Fibroblast of lung (primary cell): ENCODE measurements at places on chromosomes 6 and 20. TPM values are rescaled to one million over a fixed set of nuclear protein-coding genes. Genes with fewer than 3 reads are reported as not detected.
A peak's percentile ranks its signal among the peaks of the same experiment; 100 is the strongest.

- no peak for DNase-seq
These were observed 6.2 kb upstream of the SNAI1 start for GRCh38 chr20:49976542-49976941.

DNA sequence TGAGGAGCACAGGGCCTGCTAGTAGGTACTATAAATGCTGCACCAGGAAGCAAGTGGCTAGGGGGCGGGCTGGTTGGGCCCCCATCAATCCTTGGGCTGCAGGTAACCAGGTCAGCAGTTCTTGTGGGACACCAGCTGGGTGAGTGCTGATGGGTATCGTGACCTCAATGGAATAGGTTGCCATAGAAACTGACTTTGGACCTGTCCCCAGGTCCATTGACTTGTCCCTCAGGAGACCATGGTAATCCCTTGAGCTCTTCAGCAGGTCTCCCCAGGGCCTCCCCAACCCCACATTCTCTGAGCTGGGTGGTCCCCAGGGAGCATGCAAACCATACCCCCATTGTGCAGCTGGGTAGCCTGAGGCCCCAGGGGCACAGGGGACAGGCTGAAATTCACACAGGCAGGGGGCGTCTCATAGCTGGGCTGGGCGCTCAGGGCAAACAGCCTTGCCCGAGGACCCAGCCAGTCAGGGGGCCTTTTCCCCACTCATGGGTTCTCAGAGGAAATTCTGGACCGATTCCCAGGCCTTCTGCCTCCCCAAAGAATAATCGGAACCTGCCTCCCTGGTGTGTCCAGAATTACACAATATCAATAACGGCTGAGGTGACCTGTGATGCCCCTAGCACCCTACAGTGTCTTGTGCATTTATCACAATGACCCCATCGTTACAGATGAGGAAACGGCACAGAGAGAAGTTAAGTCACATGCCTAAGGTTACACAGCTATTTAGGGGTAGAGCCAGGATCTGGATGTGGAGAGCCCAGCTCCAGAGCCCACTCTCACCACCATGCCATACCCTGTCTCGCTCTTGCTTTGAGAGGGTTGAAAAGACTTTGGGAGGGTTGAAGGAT, 35.9 kb downstream of the SRC start:
- DNase-seq = no peak

GRCh38 chr6:111952821-111953540, 79.7 kb upstream of the FYN start:
- no peak for DNase-seq

GRCh38 chr6:161578478-161578877, 304.6 kb upstream of the AGPAT4 start:
- DNase-seq = no peak

DNA sequence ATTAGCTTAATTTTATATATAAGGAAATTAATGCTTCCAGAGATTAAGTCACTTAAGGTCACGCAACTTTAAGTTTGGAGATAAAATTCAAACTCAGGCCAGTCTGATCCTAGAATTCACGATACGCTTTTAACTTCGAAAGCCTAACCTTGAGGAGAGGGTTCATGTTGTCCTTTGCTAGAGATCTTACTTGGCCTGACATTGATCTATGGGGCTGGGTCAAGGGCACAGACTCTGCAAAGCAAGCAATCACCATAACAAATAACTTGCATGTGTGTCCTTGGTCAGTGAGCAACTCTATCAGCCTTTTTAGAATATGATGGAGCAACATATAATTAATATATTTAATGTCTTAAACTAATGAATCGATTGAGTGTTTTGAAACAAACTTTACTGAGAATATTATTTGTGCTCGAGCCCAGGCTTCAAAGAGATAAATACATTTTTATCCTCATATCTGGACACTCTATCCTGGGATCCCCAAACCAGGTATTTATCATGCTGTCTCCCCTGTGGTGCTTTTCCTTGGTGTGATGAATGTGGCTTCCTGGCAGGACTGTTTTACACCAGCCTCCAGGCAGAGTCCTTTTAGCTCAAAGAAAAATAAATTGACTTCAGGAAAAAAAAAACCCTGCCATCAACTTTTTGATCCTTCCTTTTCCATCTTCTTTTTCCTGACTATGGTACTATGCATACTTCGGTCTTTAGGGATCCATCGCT, 29.1 kb downstream of the RPS12 start:
- DNase-seq = no peak

- no peak for DNase-seq
These were observed 632.7 kb upstream of the PTCHD4 start for GRCh38 chr6:48743738-48744137.

- DNase-seq = no peak
These were observed 137.5 kb downstream of the ZFP64 start for GRCh38 chr20:52054123-52054522.

DNA sequence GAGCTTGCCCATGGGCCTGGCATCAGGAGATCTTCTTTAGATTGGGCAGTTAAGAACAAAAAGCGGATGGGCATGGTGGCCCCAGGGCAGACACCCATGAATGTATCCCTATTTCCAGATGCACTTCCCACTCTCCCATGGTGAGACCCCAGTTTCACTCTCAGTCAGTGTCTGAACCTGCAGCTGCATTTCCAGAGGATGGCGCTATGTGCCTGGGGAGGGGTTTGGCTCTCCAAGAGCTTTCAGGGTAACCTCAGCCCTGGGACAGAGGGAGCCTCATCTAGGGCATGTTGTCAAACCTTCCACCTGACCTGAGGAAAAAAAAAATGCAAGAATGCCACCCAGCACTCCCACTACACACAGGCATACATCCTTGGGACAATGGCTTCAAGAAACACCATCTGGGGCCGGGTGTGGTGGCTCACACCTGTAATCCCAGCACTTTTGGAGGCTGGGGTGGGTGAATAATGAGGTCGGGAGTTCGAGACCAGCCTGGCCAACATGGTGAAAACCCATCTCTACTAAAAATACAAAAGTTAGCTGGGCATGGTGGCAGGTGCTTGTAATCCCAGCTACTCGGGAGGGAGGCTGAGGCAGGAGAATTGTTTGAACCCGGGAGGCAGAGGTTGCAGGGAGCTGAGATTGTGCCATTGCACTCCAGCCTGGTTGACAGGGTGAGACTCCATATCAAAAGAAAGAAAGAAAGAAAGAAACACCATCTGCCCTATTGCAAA, 1.9 kb downstream of the CST9L start:
- no peak for DNase-seq

DNA sequence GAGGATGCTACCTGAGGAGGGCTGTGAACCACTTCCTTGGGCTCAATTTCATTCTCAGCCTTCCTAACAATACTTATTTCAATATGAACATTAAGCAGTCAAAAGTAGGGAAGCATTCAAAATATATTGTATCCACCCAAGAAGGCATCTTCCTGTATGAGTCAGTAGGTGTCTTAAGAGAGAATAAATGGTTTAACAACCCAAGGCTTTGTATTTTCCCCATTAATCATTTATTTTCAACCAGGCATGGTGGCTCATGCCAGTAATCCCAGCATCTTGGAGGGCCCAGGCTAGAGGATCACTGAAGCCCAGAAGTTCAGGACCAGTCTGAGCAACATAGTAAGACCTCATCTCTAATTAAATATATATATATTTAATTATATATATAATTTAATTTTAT, 74.5 kb upstream of the MARCKS start:
- DNase-seq = peak; percentile 20

DNA sequence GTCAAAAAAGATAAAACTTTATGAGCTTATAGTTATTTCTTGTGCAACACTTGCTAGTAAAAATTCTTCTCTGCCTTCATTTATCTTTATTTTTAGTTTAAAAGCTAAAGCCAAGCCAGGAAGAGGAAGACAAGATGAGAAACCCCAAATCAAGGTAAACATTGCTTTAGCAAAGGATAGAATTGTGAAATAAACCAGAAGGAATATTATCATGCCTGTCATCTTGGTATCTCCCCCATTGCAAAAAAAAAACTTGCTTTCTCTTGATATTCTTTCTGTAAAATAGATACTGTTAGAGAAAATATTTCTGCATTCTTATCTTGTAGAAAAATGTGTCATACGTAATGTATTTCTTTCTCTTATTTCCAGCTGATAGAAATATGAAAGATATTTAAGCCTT, 432.8 kb downstream of the GJA1 start:
- no peak for DNase-seq

- DNase-seq = no peak
These were observed 9.2 kb downstream of the DTNBP1 start for GRCh38 chr6:15653581-15653980.

- no peak for DNase-seq
These were observed 23.9 kb downstream of the ZKSCAN8 start for GRCh38 chr6:28165563-28165962.

DNA sequence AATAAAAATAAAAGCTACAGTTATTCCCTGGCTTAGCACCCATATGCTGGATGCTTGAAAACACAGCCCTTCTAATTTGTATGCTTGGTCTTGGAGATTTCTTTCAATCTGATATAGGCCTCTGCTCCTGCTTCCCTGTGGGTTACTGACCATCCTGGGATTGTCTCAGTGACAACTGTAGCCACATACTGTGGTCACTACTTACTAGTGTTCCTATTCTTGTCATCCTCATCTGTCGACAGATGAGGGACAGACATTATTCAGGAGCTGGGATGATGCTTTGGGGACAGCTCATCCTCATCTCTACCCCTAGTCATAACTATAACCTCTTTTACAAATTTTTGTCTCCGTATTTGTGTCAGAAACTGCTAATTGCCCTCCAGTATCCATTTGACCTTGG, 388.9 kb upstream of the MAP3K7 start:
- no peak for DNase-seq

- DNase-seq = no peak
These were observed 32.8 kb downstream of the PCMT1 start for GRCh38 chr6:149782337-149782736.

- DNase-seq = no peak
These were observed 834 bp upstream of the CTSZ start for GRCh38 chr20:59007665-59008511.

GRCh38 chr6:27209196-27209595, 38.3 kb upstream of the PRSS16 start:
- no peak for DNase-seq

DNA sequence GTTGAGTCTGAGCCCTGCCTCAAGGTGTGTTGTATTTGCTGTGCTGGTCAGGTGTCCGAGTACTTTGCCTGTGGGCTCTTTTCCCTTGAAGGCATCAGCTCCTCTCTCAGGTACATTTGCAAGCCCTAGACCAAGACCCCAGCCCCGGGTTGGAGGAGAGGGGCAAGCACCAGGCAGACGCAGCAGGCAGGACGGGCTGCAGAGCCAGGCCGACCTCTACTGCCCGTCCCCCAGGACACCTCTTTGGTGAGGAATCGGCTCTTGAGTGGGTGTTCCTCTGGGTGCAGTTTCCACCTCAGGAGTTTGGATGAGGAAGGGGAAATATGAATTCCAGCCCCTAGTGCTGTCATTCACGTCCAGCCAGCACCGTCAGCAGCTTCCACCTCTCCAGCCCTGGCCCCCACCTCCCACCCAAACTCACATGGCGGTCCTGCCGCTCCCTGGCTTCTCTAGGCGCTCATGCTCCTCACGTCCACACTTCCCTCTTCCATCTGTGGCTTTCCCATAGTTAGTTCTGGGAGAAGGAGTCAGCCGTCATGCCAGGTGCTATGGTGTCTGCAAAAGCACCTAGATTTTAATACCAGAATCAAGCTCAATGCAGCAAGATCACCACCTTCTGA, 183.9 kb downstream of the DLL1 start:
- no peak for DNase-seq

GRCh38 chr6:143964674-143965081, 43.4 kb downstream of the PLAGL1 start:
- peak; percentile 55 for DNase-seq

- DNase-seq = peak; percentile 93
These were observed 113.3 kb downstream of the TASP1 start for GRCh38 chr20:13525225-13525940.

GRCh38 chr6:22300273-22300998, 3.6 kb upstream of the PRL start:
- no peak for DNase-seq

- no peak for DNase-seq
These were observed 578.2 kb upstream of the NRSN1 start for GRCh38 chr6:23547851-23548250.

DNA sequence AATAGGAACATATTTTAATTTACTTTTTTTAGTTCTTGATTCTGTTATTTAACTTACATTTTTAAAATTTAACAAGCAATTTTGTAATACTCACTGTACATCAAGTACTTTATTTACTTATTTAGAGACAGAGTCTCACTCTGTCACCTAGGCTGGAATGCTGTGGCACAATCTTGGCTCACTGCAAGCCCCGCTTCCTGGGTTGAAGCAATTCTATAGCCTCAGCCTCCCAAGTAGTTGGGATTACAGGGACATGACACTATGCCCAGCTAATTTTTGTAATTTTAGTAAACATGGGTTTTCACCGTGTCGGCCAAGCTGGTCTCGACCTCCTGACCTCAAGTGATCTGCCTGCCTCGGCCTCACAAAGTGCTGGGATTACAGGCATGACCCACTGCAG, 7.0 kb downstream of the BTN3A3 start:
- DNase-seq = no peak

DNA sequence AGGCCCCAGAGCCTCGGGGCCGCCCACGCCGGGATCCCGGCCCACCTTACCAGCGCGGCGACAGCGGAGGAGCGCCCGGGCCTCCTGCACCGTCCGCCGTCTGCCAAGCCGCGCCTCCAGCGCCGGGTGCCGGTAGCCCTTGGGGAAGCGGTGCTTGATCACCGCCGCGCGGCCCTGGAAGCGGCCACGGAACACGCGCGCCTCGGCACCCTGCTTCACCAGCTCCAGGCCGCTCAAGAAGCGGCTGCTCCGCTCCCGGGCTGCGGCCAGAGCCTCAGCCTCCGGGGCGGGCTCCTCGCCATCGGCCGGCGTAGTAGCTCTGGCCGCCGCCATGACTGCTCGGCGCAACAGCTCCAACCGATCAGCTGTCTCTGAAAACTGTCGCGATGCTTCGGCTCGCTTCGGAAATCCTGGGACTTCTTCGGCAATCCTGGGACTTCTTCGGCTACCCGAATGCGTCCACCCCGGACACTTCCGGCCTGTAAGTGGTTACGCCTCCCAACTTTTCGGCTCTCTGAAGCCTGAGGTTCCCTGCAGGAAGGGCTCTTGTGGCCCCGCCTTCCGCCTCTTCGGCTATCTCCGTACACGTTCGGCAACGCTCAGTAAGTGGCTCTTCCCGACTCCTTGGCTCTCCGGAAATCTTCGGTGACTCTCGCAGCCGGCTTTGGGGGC, at the start of gene TP53RK:
Gene TP53RK (minus strand): TSS at position 363 of the 672 bp plus-strand sequence. CDS start 30 bp downstream, at position 333.
- peak; percentile 100 for DNase-seq

- no peak for DNase-seq
These were observed 284.8 kb downstream of the SMOC2 start for GRCh38 chr6:168725802-168726201.

The SNPH gene
- 0.85 and 1.3 TPM in 2 replicates for polyA plus RNA-seq

The WFDC12 gene
- not detected in 2 replicates for polyA plus RNA-seq

The CLPSL1 gene
- not detected in 2 replicates for polyA plus RNA-seq

The TSPO2 gene
- polyA plus RNA-seq = not detected in 2 replicates

The GGTLC1 gene
- not detected in 2 replicates for polyA plus RNA-seq

The PHACTR2 gene
- polyA plus RNA-seq = 45.5 and 55.0 TPM in 2 replicates

The C6orf52 gene
- 0.26 and 1.1 TPM in 2 replicates for polyA plus RNA-seq

The CNR1 gene
- not detected in 2 replicates for polyA plus RNA-seq

The DNAH8 gene
- polyA plus RNA-seq = not detected in 2 replicates

The HACE1 gene
- 9.0 and 10.8 TPM in 2 replicates for polyA plus RNA-seq

The PLCB4 gene
- polyA plus RNA-seq = 7.3 and 8.2 TPM in 2 replicates

The IMPG1 gene
- 0.05 and 0.17 TPM in 2 replicates for polyA plus RNA-seq

The SLPI gene
- polyA plus RNA-seq = 3.7 TPM in 1 of 2 replicates, not detected in the other
